ENCODE measurements at places on chromosomes 7 and 10.

GRCh38 chr7:5703572-5704533, 77.6 kb downstream of the RNF216 start:
- no peak for DNase-seq

- DNase-seq: no peak
Observed at GRCh38 chr7:150360363-150361058, 8.1 kb upstream of the REPIN1 start.

DNA sequence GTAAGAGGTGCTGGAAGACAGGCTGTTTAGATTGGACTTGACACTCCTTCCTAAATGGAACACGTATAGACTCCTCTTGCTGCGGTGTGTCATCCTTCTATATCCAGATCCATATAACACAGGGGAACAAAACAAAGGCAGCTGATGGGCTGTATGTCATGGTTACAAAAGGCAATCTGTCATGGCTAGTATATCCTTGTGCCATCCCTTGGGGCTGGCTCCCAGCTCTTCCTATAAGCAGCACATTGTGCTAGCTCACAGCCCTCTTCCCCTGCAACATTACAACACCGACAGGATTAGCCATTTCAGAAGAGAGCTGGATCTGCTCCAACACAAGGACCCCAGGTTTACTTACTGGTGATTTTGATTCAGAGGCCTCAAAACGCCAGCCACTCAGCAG, 15.3 kb downstream of the LIPK start:
- DNase-seq: no peak

GRCh38 chr10:106158241-106158640, 1006.3 kb downstream of the SORCS1 start:
- DNase-seq: no peak

GRCh38 chr10:1320739-1321320, 264.6 kb downstream of the WDR37 start:
- DNase-seq: no peak

- no peak for DNase-seq
Observed at GRCh38 chr10:9515922-9516321, 1461.4 kb downstream of the GATA3 start.

GRCh38 chr10:5659702-5660528, 6.5 kb downstream of the ASB13 start:
- DNase-seq: peak; percentile 50

- DNase-seq: no peak
Observed at GRCh38 chr10:128068398-128069285, 57.6 kb downstream of the MKI67 start.

DNA sequence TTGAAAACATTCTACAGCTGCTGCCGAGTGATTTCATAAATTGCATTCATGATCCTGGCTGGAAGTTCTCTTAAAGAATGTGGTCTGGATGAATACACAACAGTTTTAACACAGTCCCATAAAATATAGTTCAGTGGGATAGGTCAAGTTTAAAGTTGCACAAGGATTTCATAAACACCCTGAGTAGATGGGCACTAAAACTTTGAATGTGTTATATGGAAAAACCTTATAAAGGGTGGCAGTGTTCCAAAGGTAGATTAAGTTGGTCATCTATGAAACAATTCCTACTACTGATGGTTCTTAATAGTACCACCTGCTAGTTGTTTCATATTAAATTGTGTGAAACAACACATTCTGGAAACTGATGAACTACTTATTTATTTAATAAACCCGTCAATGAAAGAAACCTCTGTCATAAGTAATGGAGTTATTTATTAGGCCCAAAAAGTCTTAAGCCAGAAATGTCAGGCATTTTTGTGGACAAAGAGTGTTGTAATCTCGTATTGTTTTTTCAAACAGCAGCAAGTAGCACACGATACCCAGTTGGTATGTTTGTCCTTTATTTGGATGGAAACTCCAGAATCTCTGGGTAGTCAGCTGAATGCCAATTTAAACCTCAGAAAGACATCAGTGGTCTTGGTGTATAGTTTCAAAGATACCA, 14.3 kb upstream of the RPA3 start:
- no peak for DNase-seq

DNA sequence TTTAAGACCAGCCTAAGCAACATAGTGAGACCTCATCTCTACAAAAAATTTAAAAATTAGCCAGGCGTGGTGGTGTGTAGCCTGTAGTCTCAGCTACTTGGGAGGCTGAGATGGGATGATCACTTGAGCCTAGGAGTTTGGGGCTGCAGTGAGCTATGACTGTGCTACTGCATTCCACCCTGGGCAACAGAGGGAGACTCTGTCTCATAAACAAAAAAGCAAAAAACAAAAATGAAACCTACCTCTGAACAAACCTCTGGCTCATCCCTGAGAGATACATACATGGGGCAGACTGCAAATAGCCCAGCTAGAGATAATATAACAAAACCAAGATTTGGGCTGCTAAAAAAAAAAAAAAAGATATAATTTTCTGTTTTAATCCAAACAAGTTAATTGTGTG, 19.5 kb downstream of the C10orf67 start:
- no peak for DNase-seq

GRCh38 chr7:84822941-84823510, 363.8 kb downstream of the SEMA3D start:
- no peak for DNase-seq

GRCh38 chr7:158447151-158447505, 140.5 kb downstream of the PTPRN2 start:
- no peak for DNase-seq
